NCI-H1092 treated with DMSO at 0.1 percent for 48 hours (cell line): ENCODE measurements at places on chromosomes 4 and X.

DNA sequence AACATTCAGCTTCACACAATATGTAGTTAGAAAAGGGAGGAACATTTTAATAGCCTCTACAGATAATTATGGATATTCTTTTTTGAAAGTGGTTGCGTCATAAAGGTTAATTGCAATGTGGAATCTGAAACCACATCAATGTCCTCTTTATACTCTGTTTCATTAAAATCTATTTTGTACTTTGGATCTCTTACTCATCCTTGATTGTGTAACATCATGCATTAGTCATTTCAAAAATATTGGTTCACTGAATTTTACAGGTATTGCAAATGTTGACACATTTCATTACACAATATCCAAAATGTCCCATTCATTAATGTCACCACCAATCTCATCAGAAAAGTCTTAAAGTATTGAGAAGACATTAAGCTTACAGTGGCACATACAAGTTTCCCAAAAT lies 62.7 kb upstream of the USP9X start:
- no peak for DNase-seq

- no peak for DNase-seq
Observed at GRCh38 chr4:15131551-15131950, 129.3 kb downstream of the CPEB2 start.

- no peak for DNase-seq
Observed at GRCh38 chr4:139484783-139485311, 30.9 kb downstream of the RAB33B start.

DNA sequence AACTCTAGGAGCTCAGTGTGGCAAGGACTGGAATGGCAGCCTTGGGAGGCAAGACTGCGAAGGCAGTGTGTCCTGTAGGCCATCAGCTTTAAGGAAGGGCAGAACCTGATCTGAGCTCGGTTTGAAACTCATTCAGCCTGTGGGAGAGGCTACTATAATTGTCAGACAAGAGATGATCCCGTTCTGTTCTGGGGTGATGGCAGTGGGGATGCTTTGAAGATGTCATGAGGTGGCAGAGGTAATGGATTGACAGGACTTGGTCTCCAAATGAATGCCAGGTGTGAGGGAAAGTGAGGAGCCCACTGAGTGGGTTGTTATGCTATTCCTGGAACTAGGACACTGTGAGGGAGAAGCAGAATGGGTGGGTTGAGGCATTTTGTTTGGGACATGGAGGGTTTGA lies 144.9 kb downstream of the PJA1 start:
- no peak for DNase-seq

GRCh38 chr4:83340692-83341343 lies 6.2 kb upstream of the HPSE start:
- DNase-seq = no peak

- DNase-seq = no peak
Observed at GRCh38 chr4:42284030-42284429, 113.3 kb upstream of the SHISA3 start.

DNA sequence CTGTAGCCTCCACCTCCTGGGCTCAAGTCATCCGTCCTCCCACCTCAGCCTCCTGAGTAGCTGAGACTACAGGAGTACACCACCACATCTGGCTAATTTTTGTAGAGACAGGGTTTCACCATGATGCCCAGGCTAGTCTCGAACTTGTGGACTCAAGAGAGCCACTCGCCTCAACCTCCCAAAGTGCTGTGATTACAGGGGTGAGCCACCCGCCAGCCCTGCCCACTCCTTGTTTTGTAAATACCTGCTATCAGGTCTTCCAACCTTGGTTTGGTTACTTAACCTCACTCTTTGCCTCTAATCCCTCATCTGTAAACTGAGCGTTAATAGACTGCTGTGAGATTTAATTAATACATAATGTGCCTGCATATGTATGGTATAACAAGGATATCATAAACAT lies 803 bp downstream of the CNGA1 start:
- DNase-seq = no peak

- DNase-seq = no peak
Observed at GRCh38 chr4:147941373-147941772, 209.5 kb downstream of the ARHGAP10 start.

GRCh38 chrX:74179499-74179898 lies 124.5 kb upstream of the ZCCHC13 start:
- no peak for DNase-seq

- DNase-seq = no peak
Observed at GRCh38 chr4:181507938-181508337, 735.3 kb upstream of the TENM3 start.

- DNase-seq = no peak
Observed at GRCh38 chrX:68999931-69000330, 165.3 kb downstream of the PJA1 start.

GRCh38 chr4:164948975-164949374 lies 28.5 kb downstream of the TRIM61 start:
- DNase-seq = no peak

GRCh38 chrX:40849906-40850823 lies 114.8 kb upstream of the MED14 start:
- no peak for DNase-seq

GRCh38 chr4:173019664-173020063 lies 148.9 kb upstream of the GALNT7 start:
- DNase-seq = no peak
